ENCODE measurements at places on chromosomes 11 and 22. TPM values are rescaled to one million over a fixed set of nuclear protein-coding genes. Genes with fewer than 3 reads are reported as not detected.

- DNase-seq = no peak
- no peaks in the 10 kb centered on the region for H3K27me3 ChIP-seq
- no peaks in the 10 kb centered on the region for H3K36me3 ChIP-seq
- H3K4me3 ChIP-seq = no peak overlapping the region
Observed at GRCh38 chr11:104028476-104029263, 7.8 kb upstream of the DDI1 start.

DNA sequence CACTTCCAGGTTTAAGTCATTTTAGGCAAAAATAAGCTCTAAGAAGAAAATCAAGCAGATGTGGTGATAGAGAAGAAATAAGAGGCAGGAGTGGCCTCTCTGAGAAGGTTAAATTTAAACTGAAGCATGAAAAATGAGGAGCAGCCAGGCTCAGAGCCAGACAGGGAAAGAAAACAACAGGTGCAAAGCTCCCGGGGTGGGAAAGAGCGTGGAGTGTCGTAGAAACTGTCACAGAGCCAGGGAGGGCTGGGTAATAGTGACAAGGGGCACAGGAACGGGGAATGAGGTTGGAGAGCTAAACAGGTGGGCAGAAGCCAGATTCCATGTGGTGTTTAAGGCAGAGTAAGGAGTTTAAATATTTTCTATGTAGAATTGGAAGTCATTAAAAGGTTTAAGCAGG, 132.1 kb upstream of the BLID start:
- H3K27me3 ChIP-seq = no peaks in the 10 kb centered on the region
- no peak overlapping the region for H3K4me3 ChIP-seq
- H3K27ac ChIP-seq = no peak overlapping the region
- no peaks in the 10 kb centered on the region for H3K36me3 ChIP-seq
- no peaks in the 10 kb centered on the region for H3K4me1 ChIP-seq

The CYP2D6 gene
- total RNA-seq = 6.8 TPM

- H3K4me3 ChIP-seq = no peak overlapping the region
- H3K27ac ChIP-seq = no peak overlapping the region
- DNase-seq = no peak
- no peaks in the 10 kb centered on the region for H3K4me1 ChIP-seq
Observed at GRCh38 chr11:109109571-109110315, 312.2 kb upstream of the C11orf87 start.

DNA sequence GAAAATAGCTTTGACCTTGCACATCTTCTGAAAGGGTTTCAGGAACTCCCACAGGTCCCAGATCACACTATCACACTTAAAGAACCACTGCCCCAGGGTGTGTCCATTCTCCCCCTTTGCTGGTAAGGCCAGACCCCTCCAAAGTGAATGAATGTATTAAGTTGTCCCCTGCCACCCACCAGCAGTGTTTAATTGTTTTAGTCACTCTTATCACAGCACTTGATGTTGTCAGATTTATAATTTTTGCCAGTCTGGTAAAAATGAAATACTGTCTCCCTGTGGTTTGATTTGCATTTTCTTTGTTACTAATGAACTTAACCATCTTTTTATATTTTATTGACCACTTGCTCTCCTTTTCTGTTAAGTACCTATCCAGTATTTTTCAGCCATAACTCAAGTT, 89.6 kb upstream of the RAB1B start:
- H3K27ac ChIP-seq = peak overlapping the region; percentile 49
- no peak for DNase-seq
- no peak overlapping the region for H3K4me3 ChIP-seq
- peaks cover 24% of the 10 kb centered on the region for H3K4me1 ChIP-seq
- no peaks in the 10 kb centered on the region for H3K27me3 ChIP-seq
- no peaks in the 10 kb centered on the region for H3K36me3 ChIP-seq

DNA sequence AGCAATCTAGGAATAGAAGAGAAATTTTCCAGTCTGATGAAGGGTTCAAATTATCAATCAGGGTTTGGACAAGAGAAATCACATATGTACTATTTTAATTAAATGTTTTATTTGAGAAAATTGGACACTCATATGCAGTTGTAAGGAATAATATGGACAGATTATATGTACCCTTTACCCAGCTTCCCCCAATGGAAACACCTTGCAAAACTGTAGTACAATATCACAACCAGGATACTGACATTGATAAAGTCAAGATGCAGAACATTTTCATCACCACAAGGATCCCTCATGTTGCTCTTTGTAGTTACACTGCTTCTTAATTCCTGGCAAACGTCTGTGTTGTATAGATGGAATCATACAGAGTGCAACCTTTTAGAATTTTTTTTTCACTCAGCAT, 1.4 kb upstream of the LIPT2 start:
- no peak for DNase-seq
- H3K36me3 ChIP-seq = no peaks in the 10 kb centered on the region
- peaks cover 22% of the 10 kb centered on the region for H3K4me1 ChIP-seq

GRCh38 chr11:88016392-88017170, 158.7 kb downstream of the RAB38 start:
- no peak overlapping the region for H3K27ac ChIP-seq
- H3K4me3 ChIP-seq = no peak overlapping the region
- H3K4me1 ChIP-seq = no peaks in the 10 kb centered on the region
- peak; percentile 64 for DNase-seq

The CRYBB2 gene
- total RNA-seq = 0.51 TPM

The OR8D1 gene
- total RNA-seq = not detected

The C1QTNF5 gene
- not detected for total RNA-seq

The DEFB131B gene
- not detected for total RNA-seq

- no peak overlapping the region for H3K4me3 ChIP-seq
- DNase-seq = no peak
- H3K27ac ChIP-seq = no peak overlapping the region
- H3K4me1 ChIP-seq = peaks cover 69% of the 10 kb centered on the region
- H3K36me3 ChIP-seq = peaks cover 12% of the 10 kb centered on the region
Observed at GRCh38 chr11:17294033-17294432, 17.5 kb downstream of the NUCB2 start.

The ATF4 gene
- 779 TPM for total RNA-seq

DNA sequence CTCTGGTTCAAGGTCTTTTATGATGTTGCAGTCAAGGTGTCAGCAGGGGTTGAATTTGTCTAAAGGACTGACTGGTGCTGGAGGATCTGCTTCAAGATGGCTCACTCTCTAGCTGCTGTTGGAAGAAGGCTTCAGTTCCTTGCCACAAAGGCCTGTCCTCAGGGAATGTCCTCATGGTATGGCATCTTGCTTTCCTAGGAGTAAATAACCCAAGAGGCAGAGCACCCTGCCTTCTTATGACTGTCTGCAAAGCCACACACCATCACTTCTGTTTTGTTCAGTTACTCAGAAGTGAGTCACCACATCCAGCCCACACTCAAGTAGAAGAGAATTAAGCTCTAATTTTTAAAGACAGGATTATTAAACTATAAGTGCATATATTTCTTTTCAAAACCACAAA, 45.2 kb downstream of the PLAAT5 start:
- peaks cover 6% of the 10 kb centered on the region for H3K27me3 ChIP-seq
- H3K4me1 ChIP-seq = peaks cover 44% of the 10 kb centered on the region
- DNase-seq = peak; percentile 55
- no peak overlapping the region for H3K27ac ChIP-seq
- H3K4me3 ChIP-seq = peak overlapping the region; percentile 56
- H3K36me3 ChIP-seq = peaks cover 2% of the 10 kb centered on the region

The GNG3 gene
- not detected for total RNA-seq

DNA sequence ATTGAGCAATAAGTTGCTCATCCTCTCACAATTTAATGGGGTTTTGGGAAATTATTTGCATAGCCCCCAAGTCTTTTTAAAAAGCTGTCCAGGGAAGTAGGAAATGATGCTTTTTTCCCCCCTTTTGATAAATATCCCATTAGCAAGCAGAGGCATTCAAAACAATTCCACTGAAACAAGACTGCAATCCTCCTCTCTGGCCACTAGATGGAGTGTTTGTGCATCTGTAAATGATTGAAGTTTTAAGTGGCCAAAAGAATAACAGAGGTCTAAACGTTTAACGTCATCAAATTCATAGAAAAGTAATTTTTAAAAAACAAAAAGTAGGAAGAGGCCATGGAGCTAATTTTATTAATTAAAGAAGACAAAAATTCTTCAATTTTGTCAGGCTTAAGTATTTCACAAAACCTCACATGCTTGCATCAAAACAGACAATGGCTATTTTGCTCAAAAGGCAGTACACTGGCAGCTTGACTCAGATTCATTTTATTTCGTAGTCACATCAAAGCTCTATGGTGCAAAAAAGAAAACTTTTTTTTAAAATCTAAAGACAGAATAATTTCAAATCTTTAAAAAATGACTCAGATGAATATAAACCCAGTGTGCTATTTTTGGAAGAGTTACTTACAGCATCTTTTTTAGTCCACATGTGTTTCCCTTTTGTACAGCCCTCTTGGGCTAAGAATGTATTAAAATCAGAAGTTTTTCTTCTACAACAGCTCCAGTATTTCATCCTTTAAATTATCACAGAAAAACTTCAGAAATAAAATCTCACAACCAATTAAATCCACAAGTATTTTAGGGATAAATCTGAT, 17.8 kb downstream of the CHORDC1 start:
- no peak overlapping the region for H3K4me3 ChIP-seq
- peak; percentile 13 for DNase-seq
- H3K27me3 ChIP-seq = no peaks in the 10 kb centered on the region
- H3K36me3 ChIP-seq = peaks cover 5% of the 10 kb centered on the region
- peaks cover 5% of the 10 kb centered on the region for H3K4me1 ChIP-seq
- peak overlapping the region; percentile 71 for H3K27ac ChIP-seq

DNA sequence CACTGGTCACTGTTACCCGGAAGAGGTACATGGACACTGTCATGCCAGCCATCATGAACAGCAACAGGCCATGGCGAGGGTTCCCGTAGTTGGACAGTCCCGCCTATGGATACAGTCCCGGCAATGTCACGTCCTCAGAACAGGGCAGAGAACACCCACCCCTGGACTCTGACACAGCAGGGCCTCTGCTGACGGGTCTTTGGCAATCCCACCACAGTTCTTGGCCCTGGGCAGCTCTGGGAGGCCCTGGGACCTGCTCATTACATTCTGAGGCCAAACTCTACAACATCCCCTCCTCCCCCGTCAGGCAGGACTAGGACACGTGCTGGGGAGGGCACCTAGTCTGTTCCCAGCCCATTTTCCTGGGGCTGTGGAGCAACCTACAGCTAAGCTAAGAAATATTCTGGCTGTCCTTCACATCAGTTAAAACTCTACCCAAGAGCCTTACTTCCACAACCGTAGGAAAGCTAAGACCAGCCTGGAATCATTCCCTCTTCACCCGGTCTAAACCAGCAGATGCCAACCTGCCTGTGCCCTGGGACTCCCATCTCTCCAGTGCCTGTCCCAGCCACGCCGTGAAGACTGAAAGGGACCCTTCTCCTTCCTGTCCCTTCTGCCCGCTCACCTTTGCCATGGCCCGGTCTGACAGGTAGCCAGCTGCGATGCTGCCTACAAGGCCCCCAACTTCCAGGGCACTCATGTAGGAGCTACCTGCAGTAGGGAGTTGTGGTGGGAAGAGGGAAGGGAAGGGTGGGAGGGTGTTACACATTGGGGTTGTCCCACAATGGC, 4.5 kb downstream of the SLC37A4 start:
- DNase-seq = no peak
- peaks cover 53% of the 10 kb centered on the region for H3K4me1 ChIP-seq
- no peak overlapping the region for H3K4me3 ChIP-seq

GRCh38 chr11:115926601-115927000, 422.4 kb upstream of the CADM1 start:
- H3K4me3 ChIP-seq = peak overlapping the region; percentile 15
- H3K4me1 ChIP-seq = peaks cover 39% of the 10 kb centered on the region
- H3K27ac ChIP-seq = no peak overlapping the region

GRCh38 chr22:46280999-46281623, 13.3 kb downstream of the TTC38 start:
- H3K4me3 ChIP-seq = no peak overlapping the region
- no peaks in the 10 kb centered on the region for H3K27me3 ChIP-seq
- H3K27ac ChIP-seq = no peak overlapping the region
- H3K36me3 ChIP-seq = peaks cover 2% of the 10 kb centered on the region

Data from activated T-cell treated with anti-CD3 and anti-CD28 coated beads, Interleukin-2, amount 50 U/mL, for 72 hours (primary cell).